Ovary (tissue), 10 donors: ENCODE measurements at places on chromosomes 6 and 20.

GRCh38 chr20:32743237-32744112 lies at the start of gene COMMD7:
Gene COMMD7 (minus strand): TSS chr20:32743467. CDS start chr20:32743391, 76 bp downstream.
- peak; percentile 51 for DNase-seq
- H3K27ac ChIP-seq = peak within 1 kb of the TSS; percentile 71

DNA sequence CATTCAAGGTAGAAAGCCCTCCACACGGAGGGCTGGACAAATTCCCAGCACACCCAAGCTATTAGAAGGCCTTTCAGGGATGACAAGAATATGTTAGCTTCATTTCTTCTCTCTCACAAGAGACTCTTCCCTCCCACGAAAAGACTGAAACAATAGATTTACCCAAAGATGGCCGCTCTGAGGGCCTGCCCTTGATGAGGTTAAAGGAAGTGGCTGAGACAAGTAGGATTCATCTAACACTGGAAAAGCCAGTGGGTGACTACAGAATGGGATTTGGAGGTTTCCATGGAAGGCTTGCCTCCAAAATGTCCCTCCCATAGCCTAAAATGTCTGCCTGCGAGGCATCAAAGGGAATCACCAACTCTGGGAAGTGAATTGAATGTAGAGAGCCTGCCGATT lies 277.6 kb downstream of the CLIC5 start:
- H3K27me3 ChIP-seq = no peaks in the 10 kb centered on the region
- H3K4me3 ChIP-seq = no peak overlapping the region
- H3K4me1 ChIP-seq = peaks cover 5% of the 10 kb centered on the region
- H3K27ac ChIP-seq = no peak overlapping the region
- H3K36me3 ChIP-seq = no peaks in the 10 kb centered on the region

DNA sequence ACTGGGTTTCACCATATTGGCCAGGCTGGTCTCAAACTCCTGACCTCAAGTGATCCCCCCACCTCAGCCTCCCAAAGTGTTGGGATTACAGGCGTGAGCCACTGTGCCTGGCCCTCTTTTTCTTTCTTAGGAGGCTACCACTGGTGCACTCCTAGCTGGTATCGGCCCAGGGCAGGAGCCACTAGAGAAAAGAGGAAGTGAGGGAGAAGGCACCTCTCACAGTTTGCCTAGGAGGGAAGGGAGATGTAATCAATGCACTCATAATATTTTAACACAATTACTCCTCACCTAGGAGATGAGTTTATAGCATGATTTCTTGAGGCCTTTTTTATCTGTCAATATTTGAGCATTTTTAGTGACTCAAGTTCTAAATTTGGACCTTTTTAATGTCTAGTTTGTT lies 189.0 kb upstream of the SOX4 start:
- H3K27ac ChIP-seq = no peak overlapping the region
- H3K36me3 ChIP-seq = no peaks in the 10 kb centered on the region
- no peak overlapping the region for H3K4me3 ChIP-seq

DNA sequence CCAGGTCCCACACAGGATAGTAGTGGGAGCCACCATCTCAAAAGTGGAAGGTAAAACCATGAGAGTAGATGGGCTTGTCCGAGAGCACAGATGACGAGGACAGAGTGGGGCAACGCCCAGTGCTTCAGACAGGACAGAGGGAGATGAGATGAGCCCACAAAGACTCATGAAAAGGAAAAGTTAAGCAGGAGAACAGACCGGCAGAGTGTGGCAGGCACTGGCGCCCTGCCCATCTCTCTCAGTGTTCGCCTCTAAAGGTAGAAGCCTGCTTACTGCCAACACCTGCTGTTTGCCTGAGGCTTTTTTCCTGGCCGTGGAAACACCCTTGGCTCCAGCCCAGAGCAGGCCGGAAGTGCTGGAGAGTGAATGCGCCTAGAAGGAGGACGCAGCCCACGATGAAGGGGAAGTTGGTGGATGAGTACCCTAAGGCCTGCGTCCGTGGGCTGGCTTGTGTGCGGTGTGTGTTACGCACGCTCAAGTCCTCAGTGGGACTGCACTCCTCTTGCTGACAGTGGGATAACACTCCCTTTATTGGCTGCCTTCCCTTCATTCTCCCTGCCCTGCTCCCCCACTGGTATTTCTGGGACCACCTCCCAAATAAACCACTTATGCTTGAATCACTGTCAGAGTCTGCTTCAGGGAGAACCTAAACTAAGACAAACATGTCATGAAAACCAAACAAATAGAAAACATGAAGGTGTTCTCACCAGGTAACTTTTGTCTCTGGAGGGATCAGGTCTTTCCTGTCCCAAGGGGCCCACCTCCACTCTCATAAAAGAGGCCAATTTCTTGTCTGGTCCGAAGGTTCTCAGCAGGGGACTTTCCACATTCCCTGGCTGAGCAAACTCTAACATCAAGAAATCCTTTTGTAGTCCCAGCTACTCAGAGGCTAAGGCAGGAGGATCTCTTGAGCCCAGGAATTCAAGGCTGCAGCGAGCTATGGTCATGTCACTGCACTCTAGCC lies 9.1 kb upstream of the FOXP4 start:
- no peak for DNase-seq
- H3K27me3 ChIP-seq = no peaks in the 10 kb centered on the region
- no peaks in the 10 kb centered on the region for H3K4me1 ChIP-seq
- H3K4me3 ChIP-seq = no peak overlapping the region

GRCh38 chr20:33287884-33288283 lies 4.9 kb downstream of the BPIFB1 start:
- H3K27ac ChIP-seq = no peak overlapping the region
- DNase-seq = no peak
- H3K27me3 ChIP-seq = no peaks in the 10 kb centered on the region
- no peaks in the 10 kb centered on the region for H3K36me3 ChIP-seq
- no peak overlapping the region for H3K4me3 ChIP-seq
- no peaks in the 10 kb centered on the region for H3K4me1 ChIP-seq

- H3K4me3 ChIP-seq = no peak overlapping the region
- DNase-seq = no peak
- no peaks in the 10 kb centered on the region for H3K36me3 ChIP-seq
- no peaks in the 10 kb centered on the region for H3K27me3 ChIP-seq
- no peak overlapping the region for H3K27ac ChIP-seq
Measured at GRCh38 chr20:34922654-34923381, 32.8 kb downstream of the GSS start.

DNA sequence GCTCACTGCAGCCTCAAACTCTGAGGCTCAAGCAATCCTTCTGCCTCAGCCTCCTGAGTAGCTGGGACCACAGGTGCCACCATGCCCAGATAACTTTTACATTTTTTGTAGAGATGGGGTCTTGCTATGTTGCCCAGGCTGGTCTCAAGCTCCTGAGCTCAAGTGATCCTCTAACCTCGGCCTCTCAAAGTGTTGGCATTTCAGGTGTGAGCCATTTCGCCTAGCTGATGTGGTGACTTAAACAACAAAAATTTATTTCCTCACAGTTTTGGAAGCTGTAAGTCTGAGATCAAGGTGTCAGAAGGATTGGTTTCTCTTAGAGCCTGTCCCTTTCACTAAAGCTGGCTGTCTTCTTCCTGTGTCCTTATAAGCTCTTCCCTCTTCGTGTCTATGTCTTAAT lies 15.0 kb upstream of the JARID2 start:
- no peak for DNase-seq
- no peaks in the 10 kb centered on the region for H3K36me3 ChIP-seq
- H3K4me1 ChIP-seq = no peaks in the 10 kb centered on the region
- H3K4me3 ChIP-seq = no peak overlapping the region
